ENCODE measurements at places on chromosomes 13 and 19.
A peak's percentile ranks its signal among the peaks of the same experiment; 100 is the strongest.

DNA sequence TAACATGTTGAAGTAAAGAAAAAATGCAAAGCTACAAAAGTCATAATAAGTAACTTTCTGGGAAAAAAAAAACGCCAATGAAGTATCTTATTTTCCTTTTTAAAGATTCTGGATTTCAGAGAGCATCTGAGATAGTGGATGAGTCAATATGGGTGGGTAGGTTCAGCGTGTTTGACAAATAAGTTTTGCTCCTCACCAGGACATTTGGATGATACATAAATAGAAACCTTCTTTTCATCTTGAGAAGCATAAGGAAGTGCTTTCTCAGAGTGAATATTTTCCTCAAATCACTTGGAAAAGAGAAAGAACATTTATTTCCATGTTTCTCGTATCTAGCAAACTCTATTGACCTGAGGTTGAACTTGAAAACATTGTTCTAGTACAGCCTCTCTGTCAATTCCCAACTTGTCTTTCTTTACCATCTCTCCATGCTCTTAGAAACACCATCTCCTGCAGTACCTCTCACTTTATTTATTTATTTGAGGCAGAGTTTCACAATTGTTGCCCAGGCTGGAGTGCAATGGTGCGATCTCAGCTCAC is 463.2 kb downstream of the KLF5 start:
- DNase-seq = no peak

- no peak for DNase-seq
Measured at GRCh38 chr13:87153371-87153770, 517.8 kb upstream of the SLITRK5 start.

- no peak for DNase-seq
Measured at GRCh38 chr13:50236898-50237318, 221.7 kb downstream of the KCNRG start.

- no peak for DNase-seq
Measured at GRCh38 chr13:86425170-86425815, 626.1 kb upstream of the SLITRK6 start.

- peak; percentile 100 for DNase-seq
Measured at GRCh38 chr19:44890366-44891015, 563 bp upstream of the TOMM40 start.

DNA sequence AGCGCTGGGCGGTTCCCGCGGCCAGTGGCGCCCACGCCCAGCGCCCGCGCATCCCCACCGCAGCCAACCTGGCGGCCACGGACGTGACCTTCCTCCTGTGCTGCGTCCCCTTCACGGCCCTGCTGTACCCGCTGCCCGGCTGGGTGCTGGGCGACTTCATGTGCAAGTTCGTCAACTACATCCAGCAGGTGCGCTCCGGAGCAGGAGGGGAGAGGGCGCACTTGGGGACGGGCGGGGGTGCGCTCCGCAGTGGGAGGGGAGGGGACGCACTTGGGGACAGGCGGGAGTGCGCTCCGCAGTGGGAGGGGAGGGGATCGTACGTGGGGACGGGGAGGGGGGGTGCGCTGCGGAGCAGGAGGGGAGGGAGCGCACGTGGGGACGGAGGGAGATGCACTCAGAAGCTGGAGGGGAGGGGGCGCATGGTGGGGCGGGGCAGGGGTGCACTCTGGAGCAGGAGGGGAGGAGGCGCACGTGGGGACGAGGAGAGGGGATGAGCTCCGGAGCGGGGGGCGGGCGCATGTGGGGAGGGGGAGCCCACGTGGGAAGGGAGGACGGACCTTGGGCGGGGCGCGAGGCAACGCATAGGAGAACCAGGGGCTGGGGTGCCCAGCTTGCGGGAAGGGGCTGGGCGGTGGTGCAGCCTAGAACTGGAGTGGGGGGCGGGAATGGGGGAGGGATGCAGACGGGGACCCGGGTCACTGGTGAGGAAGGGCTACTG is 1.5 kb downstream of the KISS1R start:
- peak; percentile 64 for DNase-seq

DNA sequence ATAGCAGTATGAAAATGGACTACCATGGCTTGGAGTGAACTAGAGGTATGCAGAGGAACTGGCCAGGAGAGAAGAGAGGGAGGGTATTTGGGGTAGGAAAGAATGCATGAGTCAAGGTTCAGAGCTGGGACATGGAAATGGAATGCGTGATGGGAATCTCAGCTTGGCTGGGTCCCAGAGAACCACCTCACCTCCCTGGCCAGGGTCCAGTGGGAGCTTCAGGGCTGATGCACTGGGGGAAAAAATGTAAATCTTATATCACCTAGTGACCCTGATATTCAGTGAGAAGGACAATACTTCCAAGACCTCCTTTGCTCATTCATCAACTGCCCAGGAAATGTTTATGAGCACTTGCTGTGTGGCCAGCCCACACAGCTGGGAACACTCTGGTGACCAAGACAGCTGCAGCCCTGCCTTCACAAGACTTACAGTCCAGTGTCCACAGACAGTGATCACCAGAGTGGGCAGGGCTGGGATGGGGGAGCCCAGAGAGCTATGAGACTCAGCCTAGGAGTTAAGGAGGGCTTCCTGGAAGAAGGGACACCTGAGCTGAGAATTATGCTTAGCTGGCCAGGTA is 12.8 kb downstream of the IGSF23 start:
- no peak for DNase-seq

DNA sequence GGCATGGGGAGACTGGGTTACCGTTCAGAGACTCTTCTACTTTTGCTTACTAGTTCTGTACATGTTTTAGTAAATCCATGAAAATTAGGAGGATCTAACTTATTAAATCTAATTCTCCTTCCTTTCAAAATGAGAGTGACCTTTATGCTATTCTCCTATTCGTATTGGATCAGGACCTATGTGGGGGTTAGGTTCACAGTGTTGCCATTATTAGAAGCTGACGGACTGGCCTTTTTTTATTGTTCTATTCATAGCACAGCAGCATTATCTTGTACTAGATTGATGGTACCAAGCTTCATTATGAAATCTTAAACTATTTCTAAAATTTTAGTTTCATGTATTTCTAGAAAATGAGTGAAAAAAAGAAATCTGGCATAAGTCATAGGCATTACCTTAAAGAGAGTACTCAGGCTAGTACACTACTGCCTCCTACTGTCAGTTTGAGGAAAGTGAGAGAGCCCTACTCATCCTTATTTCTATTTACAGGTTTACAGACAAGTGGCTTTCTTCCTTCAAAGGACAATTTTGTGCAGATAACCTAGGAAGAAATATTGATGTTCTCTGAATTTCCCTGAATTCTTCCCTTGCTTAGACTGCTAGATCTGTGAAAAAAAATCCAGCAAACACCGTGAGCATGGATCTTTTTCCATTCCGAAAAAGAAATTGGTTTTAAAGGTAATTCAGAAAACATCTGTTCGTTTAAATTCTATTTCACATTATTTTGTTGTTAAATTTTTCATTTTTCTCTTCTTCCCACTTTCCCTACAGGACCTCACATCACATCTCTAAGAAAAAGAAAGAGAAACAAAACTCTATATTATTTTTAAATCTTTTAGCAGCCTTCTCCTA is 485.5 kb downstream of the DIAPH3 start:
- no peak for DNase-seq

DNA sequence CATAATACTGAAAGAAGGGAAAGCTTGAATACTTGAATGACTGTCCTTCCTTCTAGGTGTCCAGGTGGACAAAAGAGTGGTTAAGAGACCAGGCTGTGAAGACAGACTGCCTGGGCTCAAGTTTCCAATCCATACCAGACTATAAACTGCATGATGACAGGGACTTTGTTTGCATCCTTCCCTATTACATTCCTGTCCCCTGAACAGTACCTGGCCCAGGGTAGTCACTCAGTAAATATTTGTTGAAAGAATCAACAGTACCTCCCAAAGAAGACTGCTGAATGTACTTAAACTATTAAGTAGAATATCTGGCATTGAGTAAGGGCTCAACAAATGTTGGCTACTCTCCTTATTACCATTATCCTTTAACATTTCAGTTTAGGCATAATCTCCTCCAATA is 29.7 kb downstream of the MIPEP start:
- no peak for DNase-seq

DNA sequence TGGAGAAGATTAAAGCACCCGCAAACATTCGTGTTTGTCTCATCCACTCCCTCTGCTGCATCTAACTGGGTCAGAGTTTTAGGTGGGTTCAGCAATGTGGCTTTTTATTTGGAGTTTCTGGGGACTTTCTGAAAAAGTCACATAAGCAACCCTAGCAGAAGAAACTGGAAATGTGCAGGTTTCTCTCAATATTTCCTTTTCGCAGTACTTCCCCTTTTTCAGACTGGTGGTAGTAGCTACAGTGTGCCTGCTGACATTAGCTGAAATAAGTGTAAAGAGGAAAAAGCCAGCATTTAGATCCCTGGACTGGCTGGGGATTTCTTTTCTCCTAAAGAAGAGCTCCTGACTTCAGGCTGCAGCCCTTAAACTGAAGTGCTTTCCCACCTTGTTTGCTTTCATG is 15.9 kb upstream of the OLFM4 start:
- no peak for DNase-seq

DNA sequence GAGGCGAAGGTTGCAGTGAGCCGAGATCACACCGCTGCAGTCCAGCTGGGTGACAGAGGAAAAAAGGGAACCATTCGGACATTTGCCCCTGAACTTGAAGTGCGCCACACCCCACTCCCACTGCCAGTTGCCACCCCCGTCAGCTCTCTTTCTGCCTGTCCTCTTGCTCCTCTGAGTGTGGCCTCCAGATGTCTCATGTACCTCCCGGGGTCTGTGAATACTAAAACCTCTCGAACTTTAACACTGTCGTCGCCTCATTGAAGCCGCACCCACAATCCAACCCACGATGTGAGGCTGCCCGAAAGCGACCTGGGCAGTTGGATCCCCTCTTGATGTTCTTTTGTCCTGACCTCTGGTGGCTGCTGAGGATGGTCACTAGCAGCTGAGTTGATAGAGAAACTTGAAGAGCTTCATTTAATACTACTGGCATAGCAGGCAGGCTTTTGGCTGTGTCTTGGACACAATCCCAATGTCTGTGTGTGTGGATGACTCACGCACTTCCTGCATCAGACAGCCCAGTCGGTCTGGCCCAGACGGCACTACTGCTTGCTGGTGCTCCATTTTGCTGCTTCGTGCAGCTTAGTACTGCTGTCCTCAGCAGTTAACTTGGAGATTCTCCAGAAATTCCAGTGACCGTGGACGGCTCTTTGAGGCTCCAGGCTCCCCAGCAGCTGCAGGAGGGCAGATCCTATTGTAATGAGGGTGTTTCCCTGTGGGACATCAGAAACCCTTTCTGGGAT is 4.2 kb downstream of the FPR3 start:
- no peak for DNase-seq

- no peak for DNase-seq
Measured at GRCh38 chr13:38821770-38822551, 135.1 kb downstream of the FREM2 start.

DNA sequence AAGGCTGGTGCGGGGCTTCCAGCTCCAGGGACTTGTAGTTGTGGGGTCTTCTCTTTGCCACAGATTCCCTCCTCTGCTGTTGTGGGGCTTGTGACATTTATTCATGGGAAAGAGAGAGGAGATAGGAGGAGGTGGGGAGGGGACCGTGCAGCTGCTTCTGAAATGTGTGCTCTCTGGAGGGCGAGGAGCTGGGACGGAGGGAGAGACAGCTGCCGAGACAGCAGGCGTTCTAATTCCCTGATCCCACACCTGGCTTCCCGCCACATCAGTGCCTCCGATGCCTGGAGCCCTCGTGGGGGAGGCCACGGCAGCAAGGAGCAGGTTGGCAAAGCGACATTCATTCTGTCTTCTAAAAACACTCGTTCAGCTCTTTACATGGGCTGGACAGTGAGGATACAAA is 164.4 kb downstream of the USP12 start:
- DNase-seq = no peak

DNA sequence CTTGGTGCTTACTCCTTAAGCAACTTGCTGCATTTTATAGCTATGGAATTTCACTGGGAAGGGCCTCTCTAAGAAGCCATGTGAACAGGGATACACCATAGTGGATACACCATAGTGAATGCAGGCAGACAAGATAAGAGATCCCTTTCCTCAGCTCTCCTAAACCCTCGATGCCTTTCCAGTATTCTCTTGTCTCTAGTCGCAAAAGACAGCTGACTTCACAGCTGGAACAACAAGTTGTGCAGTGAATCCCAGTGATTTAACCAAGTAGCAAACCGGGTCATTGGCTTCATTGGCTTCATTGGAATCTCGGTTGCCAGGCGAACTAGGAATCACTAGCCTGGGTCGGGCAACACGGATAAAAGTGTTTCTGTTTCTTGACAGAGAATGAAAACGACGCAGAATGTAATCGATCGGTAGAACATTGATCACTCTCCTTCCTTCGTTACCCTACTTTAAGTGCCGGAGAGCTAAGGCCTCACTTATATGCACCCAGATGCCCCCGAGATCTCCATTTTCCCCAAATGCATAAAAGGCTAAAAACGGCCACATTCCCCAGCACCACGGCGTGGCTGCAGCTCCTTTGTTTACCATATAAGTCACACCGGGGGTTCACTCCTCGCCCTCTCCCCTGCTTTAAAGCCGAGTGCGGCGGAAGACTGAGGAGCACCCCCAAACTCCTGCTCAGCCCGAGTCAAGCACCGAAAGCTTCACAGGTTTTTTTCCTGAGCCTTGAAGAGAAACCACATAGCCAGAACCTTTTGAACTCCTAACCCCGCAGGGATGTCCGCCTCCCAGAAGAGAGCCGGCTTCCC is 674 bp downstream of the TRPC4 start:
- DNase-seq = peak; percentile 30

- DNase-seq = peak; percentile 15
Measured at GRCh38 chr19:43290568-43291359, 21.4 kb upstream of the PSG9 start.

DNA sequence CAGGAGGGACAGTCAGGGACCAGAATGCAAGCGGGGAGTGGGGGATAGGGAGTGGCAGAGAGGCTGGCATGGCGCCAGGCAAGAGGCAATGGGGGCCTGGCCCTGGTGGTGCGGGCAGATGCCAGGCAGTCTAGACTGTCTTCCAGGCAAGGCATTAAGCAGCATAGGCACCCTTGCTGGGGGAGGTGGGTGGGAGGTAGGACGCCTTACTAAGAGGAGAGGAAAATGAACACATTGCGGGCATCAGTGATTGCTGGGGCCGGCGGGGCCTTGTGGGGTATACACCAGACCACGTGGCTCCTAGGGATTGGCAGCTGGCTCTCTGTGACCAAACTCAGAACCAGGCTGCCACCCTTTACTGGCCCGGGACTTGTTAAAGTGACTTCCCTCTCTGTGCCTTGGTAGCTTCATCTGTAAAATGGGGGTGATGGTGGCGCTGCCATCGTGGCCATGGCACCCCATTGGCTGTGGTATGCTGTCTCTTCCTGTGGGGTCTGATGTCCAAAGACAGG is 46.0 kb downstream of the DNM2 start:
- no peak for DNase-seq

- no peak for DNase-seq
Measured at GRCh38 chr13:46484561-46484960, 68.4 kb upstream of the LRCH1 start.

DNA sequence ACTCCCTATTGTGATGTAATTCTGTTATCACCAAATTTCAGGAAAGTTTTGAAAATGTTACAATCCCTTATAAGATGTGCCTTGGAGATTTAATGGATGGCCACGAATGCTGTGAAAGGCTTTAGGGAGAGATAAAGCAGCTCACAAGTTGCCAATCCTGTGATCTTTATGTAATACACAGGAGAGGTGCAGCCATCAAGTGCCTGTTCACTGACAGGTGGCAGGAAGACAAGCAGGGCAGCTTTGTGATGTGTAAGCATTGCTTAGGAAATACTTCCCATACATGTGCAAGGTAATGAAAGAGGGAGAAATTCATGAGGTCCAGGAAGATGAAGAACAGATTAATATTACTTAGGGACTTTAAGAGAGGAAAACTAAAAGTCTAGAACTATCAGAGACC is 628.8 kb downstream of the SLITRK6 start:
- no peak for DNase-seq

GRCh38 chr19:42250666-42251531 is 4.0 kb downstream of the ERF start:
- no peak for DNase-seq

Measured in WTC11 (cell line).